Right forelimb (tissue), 1 donor: ENCODE measurements at places on chromosomes 13 and 19.

- DNase-seq: no peak
Observed at GRCh38 chr19:46860846-46861690, at the start of gene ARHGAP35. Gene ARHGAP35 (plus strand): TSS chr19:46860997. CDS start chr19:46918676, 57,679 bp downstream.

- peak; percentile 73 for DNase-seq
Observed at GRCh38 chr19:40605216-40605971, 4.2 kb downstream of the LTBP4 start.

GRCh38 chr13:91546900-91547299 lies 148.5 kb downstream of the GPC5 start:
- DNase-seq: no peak

GRCh38 chr13:98405107-98405571 lies 171.8 kb downstream of the STK24 start:
- DNase-seq: peak; percentile 47

DNA sequence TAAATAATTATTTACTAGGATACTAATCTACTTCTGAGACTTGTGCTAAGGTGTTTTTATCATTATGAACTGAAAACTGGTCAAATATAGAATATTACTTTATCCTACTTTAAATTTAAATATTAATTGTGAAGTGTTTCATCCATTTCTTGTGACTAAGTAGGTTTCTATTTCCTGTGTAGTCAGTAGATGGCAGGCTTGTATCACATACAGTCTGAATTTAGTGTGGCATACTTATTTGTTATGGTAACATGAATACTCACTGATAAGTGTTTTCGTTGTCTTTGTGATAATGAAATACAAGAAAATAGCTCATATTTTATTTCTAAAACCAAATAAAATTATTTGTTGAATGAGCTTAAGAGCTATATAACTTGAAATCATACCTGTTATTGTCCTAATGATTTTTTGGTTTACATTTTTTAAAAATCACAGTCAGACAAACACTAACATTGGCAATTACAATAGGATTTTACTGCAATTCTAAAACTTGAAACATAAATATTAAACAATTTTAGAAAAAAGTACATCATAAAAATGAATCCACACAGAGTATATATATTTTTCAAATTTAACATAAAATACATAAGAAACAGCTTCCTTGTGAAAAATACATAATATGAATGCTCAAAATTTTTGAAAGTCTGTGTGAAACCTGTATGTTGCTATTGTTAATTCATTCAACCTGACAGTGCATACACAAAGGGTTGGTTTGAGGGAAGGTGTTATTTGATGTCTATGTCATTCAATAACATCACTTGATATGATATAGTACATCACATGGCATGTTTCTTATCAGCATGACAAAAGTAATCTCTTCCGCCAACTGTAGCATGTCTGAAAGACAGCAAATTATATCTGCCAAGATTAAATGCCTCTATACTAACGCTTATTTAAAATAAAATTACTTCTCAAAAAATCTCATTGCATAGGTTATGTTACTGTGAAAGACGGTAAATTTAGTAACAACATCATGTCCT lies 904.8 kb upstream of the PCDH20 start:
- DNase-seq: no peak

DNA sequence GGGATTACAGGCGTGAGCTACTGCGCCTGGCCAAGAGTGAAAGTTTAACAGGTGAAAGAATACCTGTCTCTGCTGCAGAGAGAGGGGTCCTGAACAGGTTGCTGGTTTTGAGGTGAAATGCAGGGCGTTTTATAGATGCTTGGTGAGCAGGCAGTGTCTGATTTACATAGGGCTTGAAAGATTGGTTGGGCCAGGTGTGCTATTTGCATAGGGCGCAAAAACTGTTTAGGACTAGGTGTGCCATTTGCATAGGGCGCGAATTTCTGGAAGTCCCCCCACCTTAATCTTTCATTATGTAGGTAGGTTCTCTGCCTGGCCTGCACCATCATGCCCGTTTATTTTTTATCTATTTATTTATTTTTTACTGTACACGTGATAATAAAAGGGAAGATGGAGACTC lies 4.5 kb upstream of the NDUFB7 start:
- no peak for DNase-seq

- no peak for DNase-seq
Observed at GRCh38 chr19:18273561-18274218, 562 bp downstream of the IQCN start.

DNA sequence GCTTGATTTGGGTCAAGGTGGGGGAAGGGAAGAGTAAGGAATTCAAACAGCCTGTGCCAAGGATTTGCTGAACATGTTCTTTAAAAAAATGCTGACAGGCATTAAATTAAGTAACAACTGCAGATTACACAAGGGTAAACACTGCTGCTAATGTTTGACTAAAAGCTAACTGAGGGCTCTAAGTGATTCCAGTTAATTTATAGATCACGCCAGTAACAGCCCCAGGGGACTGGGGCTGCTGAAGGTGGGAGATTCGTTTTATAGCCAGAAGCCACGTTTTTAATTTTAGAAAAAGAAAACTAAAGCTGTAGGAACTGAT lies 321.7 kb downstream of the DLEU7 start:
- DNase-seq: no peak

DNA sequence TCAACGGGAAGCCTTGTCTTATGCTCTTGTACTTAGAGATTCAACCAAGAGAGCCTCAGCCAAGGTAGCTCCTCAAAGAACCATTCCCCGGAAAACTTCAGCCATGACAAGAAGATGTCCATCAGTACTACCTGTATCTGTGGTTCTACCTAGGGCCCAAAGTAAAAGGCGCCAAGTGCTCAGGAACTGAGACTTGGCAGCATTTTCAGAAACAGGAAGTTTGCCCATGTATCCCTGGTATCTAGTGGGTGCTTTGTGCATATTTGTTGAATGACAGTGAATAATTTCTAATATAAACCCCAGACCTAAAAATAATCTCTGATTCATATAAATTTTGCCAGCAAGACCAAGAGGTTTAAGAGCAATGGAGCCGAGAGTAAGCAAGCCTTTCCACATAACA lies 7.2 kb downstream of the FAM216B start:
- no peak for DNase-seq

DNA sequence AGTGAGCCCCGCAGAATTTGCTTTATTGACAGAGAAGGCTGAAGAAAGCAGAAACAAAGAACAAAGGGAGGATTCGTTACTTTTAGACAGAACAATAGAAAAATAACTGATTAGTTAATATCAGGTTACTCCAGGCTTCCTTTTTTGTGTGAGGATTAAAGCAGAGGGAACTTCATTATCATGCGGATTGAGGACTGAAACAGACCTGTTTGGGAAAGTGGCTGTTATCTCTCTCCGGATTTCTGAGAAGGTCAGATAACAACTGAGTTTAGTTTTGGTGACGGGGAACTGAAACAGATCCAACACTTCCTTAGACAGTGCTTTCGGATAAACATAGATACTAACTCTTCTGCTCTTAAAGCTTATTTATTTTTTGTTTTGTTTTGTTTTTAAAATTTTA lies 246.4 kb upstream of the ZNF507 start:
- DNase-seq: no peak

- peak; percentile 90 for DNase-seq
Observed at GRCh38 chr13:110561344-110562035, at the start of gene RAB20. Gene RAB20 (minus strand): TSS chr13:110561722. CDS start chr13:110561519, 203 bp downstream.

DNA sequence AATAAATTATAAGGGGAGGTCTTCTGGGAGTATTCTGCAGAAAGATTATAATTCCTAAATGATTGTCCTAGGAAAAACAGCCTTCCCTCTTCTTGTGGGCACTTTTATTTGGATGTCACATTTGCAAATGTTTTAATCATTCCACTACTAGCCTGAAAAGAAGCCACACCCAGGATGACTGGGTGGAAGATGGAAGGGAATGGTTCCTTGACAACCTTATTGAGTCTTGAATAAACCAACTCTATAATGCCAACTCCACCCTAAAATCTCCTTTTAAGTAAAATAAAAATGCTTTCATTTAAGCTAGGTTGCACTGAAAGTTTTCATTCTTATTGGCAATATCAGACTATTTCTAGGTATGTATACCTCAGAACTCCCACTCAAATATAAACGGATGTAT lies 494.6 kb downstream of the RFC3 start:
- DNase-seq: no peak

DNA sequence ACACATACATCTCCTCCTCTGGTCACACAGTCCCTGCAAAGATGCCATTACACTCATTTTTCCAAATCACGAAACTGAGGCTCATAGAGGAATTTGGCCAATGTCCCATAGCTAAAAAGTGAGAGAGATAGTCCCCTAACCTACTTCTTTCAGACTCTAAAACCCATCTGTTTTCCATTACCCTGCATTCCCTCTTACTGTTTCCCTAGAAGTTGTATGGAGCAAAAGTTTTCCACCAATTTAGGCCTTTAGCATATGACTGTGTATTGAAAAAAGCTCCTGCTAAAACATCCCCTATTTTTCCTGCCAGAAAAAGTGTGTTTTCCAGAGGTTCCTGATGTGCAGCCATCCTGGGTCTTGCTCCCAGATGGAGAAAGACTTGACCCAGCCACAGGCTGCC lies 16.3 kb downstream of the SERP2 start:
- DNase-seq: no peak

DNA sequence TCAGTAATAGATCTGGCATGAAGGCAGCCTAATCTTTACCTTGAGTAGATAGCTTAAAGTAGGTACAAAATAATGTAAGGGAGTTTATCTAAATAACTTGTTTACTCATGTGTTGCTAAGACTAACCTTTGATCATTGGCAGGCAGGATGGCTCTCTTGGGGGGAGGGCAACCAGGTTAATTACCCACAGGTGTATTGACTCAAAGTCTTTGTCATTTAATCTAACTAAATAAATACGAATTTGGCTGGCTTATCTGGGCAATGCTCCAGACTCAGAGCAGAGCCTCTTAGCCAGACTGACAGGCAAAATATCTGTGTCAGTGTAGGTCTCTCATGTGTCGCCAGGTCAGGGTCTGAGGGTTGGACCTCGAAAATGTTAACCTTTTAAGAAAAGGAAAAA lies 283.4 kb upstream of the KLHL1 start:
- no peak for DNase-seq

GRCh38 chr19:43485951-43486350 lies 18.6 kb downstream of the PHLDB3 start:
- no peak for DNase-seq

DNA sequence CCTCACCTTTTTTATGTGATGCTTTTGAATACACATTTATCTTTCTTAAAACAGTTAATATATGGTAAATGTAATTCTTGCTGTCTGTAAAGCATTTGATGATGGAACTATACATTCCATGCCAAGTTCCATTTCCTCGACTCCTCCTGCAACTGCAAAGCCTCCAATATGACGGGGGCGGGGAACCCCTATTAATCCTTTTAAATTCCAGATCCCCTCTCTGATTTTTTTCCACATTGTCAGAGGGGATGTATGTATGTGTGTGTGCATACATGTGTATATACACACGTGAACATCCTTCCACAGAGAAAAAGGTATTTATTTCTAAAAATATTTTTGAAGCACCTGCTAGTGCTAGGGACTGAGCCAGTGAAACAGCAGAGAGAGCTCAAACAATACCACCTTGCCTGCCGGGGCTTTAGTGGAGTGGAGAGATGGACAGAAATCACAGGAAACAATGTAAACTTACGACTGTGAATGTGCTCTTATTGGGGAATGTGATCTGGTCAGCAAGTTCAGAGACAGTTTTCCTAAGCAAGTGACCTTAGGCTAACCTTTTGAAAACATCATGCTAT lies 25.3 kb upstream of the MAB21L1 start:
- no peak for DNase-seq

DNA sequence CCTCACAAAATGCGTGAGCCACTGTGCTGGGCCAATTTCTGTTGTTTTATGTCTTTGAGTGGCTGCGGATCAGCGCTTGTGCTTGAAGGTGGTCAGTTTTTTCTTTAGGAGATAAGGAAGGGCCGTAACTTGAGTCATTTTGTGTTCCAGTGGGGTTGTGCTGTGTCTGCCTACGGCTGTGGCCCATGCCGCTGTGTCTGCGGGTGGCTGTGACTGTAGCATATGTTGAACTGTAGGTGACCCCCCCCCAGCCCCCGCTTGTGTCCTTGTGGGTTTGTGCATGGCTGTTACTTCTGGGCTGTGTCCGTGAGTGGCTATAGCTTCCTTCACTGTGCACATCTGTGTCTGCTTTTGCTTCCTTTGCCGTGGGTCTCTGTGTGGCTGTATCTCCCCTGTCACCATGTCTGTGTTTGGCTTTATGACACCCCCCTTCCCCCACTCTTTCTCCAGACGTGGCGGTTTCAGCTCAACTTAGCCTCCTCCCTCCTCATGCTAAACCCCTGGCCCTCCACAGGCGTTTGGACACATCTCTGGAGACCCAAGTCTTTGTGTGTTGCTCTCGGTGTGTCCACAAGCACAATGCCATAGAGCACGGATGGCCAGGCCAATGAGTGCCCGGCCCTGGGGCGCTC lies 675 bp downstream of the PPP1R14A start:
- peak; percentile 59 for DNase-seq

DNA sequence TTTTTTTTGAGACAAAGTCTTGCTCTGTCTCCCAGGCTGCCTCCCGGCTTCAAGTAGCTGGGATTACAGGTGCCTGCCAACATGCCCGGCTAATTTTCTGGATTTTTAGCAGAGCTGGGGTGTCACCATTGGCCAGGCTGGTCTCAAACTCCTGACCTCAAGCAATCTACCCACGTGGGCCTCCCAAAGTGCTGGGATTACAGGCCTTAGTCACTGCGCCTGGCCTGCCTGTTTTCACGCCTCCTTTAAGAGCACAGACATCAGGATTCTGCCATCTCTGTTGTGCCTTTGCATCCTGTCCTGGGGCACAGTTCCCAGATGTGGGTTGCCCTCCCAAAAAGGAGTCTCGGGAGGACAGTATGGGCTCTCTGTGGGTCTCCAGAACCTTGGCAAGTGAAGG lies 2.5 kb upstream of the PRAM1 start:
- no peak for DNase-seq

- DNase-seq: no peak
Observed at GRCh38 chr19:43471091-43471490, 5.7 kb upstream of the LYPD3 start.

DNA sequence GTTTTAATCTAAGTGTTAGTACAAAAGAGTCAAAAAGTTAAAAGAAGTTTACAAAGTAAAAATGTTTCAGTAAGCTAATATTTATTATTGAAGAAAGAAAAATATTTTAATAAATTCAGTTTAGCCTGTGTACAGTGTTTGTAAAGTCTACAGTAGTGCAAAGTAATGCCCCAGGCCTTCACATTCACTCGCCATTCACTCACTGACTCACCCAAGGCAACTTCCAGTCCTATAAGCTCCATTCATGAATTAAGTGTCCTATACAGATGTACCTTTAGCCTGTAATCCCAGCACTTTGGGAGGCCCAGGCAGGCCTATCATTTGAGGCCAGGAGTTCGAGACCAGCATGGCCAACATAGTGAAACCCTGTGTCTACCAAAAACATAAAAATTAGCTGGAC lies 24.1 kb upstream of the AKAP11 start:
- no peak for DNase-seq
